ENCODE measurements at places on chromosomes 2 and 18.

- peak; percentile 65 for DNase-seq
These were observed 5.0 kb upstream of the SERPINB2 start for GRCh38 chr18:63882333-63883141.

GRCh38 chr2:135984199-135985017 is 1.0 kb downstream of the DARS1 start:
- DNase-seq = no peak

DNA sequence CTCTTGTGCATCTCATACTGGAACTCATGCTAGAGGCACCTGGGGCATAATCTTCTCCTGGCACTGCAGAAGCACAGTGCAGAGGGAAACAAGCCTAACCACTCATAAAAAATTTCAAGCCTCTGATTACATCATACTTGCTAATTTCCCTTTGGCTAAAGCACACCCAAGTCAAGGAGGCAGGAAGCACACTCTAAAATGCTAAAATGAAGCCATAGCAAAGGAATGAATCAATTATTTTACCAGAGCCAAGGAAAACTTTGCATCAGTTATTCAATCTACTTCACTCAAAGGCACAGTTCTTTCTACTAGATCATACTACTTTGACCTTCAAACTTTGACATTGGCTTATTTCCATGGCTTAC is 79.6 kb upstream of the SPOPL start:
- peak; percentile 61 for DNase-seq

DNA sequence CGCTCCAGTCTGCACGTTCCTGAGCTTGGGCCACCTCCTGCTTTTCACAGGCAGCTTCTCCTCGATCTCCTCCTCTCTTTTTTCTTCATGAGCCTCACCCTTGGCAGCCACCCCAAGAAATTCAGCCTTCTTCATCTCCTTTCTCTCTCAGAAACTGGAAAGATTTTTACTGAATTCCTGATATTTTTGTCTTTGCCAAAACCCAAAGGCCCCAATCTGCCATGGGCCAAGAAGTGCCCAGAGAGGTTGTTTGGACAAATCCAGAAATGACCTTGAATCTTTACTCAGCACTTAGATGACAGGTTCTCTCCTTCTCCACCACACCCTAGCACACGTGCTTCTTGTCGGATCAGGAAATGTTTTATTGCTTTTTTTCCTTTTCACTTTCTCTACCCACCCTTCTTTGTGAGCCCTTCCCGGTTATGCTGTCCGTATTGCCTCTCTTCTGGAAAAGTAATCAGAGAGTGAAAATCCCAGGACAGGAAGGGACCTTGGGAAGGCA is 134.5 kb upstream of the TNP1 start:
- DNase-seq = no peak

GRCh38 chr2:232529806-232530547 is 4.0 kb downstream of the CHRND start:
- DNase-seq = no peak

GRCh38 chr2:215847718-215848117 is 165.6 kb downstream of the MREG start:
- no peak for DNase-seq

GRCh38 chr2:155391613-155392130 is 693.2 kb downstream of the KCNJ3 start:
- DNase-seq = no peak

GRCh38 chr2:240576036-240576435 is 7.8 kb downstream of the RNPEPL1 start:
- DNase-seq = no peak

Measured in RKO (cell line).